HEK293T (cell line): ENCODE measurements at places on chromosomes 13 and 19.

- no peak for DNase-seq
Observed at GRCh38 chr13:103282571-103283450, 216.6 kb upstream of the SLC10A2 start.

GRCh38 chr13:113598081-113598410, 13.5 kb downstream of the TFDP1 start:
- DNase-seq, result no peak

GRCh38 chr19:18868380-18869022, 27.5 kb downstream of the CERS1 start:
- DNase-seq, result no peak

DNA sequence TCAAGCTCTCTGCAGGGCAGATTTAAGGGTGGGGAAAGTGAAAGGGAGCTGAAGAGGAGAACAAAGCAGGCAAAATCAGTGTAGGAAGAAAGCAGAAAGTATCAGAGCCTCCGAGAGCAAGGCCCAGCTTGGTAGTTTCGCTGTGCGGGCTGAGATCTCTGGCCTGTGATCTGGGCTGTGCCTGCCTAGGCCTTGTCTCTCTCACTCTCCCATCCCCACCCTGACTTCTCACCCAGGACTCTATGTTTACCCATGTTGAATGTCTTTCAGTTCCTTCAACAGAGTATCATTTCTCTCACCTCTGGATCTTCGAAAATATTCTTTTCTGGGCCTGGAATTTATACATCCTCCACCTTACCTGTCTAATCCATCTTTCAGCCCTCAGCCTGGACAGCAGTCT, 391.3 kb downstream of the FOXO1 start:
- no peak for DNase-seq

- no peak for DNase-seq
Observed at GRCh38 chr13:113273851-113274590, 23.0 kb upstream of the LAMP1 start.

- DNase-seq, result no peak
Observed at GRCh38 chr19:1090731-1091543, 4.2 kb downstream of the POLR2E start.
